Stimulated activated CD4-positive, alpha-beta T cell treated with anti-CD3 and anti-CD28 coated beads, Interleukin-1b, Interleukin-23, amount 100 ng/mL, for 4 hours (primary cell): ENCODE measurements at places on chromosomes 2 and 18.

DNA sequence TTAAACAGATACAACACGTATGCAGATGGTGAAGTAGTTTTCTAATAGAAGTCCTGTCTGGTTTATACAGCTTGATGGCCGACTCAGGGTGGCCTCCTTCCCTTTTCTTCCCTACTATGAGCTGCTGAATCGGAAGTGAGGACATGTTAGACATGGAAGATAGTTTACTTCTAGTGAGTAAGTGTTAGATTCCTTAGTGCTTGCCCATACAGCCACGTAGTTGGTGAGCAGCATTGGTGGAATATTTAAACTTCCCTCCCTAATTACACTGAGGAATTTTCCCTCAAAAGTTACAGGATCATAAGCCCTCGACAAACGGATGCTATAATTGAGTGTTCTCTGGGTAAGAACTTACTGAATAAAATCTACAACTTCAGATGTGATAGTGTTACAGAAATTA, 52.1 kb downstream of the RHBDD1 start:
- DNase-seq, result no peak

DNA sequence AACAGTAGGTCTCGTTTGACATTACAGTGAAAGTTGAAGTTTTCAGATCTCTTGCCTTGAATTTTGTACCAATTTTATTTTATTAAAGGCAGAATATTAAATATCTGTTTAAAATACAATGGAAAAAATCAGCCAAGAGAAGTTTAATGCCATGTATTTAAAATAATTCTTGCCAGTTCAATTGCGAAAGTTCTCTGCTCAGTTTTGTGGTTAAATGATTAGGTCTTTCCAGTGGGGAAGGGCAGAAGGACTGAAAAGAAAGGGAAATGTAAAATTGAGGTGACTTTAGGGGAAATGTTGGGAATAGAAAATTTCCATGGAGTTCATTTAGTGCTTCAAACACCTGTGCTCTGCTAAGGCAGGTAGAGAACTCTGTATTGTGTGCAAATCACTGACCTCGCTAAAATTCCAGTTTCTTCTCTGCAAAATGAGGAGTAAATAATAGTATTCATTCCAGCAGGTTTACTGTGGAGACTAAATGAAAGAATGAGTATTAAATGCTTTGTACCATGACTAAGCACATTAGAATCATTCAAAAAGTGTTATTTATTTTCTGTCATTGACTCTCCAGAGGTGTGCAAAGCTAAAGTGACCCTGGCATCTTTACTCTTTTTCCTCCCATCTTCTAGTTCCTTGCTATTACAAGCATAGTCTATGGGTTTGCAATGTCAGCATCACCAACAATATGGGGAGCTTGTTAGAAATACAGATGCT, 74.4 kb downstream of the KIAA1328 start:
- no peak for DNase-seq

- no peak for DNase-seq
Measured at GRCh38 chr2:182208421-182208820, 218.4 kb downstream of the PDE1A start.

DNA sequence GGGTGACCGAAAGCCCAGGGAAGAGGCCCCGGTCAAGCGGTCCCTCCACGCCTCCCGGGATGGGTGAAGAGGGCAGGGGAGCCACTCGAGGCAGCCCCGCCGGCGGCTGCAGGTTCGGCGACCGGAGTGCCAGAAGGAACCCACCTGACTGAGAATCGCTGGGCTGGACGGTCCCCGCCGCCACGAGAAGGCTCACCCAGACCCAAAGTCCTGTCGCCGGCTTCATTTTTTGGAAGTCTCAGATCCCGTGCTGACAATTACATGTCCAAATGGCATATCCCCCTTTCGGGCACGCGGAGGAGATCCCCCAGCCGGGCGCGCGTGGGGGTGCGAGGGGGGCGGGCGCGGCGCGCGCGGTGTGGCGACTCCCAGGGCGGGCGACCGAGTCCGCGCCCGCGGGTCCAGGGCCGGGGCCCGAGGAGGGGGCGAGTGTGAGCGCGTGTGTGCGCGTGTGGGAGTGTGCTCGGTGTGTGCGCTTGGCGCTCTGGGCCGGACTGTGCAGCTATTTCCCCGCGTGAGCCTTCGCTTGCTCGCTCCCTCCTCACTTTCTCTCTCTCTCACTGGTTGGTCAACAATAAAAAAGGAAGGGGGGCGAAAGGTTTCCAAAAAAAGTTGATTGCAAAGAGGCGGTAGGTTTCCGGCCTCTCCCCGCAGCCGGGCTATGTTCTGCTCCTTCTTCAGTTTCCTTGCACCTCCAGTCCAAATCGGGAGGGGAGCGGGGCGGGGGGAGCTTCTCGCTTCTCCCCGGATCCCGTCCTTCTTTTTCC, at the start of gene ERBB4:
TSS of gene ERBB4 (minus strand) at position 498 of the 767 bp plus-strand sequence. CDS start at position 226, 272 bp downstream.
- DNase-seq, result no peak

DNA sequence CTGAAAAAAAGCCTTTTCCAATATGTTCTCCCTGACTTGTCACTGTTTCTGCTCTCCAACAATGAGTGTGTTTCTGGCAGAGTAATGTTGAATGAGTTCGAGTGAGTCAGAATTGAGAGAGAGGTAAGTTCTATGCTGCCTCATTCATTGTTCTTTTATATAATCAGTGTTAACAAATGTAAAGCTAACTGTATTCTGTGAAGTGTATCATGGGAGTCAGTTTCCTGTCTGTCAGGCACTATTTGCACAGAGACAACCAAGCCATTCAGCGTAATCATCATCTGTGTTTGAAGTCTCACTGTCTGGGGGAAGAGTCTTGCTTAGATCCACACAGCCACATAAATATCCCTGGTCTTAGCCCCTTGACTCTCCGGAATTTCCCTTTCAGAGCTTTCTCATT, 22.0 kb upstream of the UPP2 start:
- no peak for DNase-seq

GRCh38 chr2:231052494-231053451, 3.9 kb upstream of the PSMD1 start:
- DNase-seq, result peak; percentile 68

- no peak for DNase-seq
Measured at GRCh38 chr2:40318921-40319320, 133.0 kb downstream of the SLC8A1 start.

GRCh38 chr2:177543007-177543760, 150.6 kb downstream of the AGPS start:
- DNase-seq, result no peak

DNA sequence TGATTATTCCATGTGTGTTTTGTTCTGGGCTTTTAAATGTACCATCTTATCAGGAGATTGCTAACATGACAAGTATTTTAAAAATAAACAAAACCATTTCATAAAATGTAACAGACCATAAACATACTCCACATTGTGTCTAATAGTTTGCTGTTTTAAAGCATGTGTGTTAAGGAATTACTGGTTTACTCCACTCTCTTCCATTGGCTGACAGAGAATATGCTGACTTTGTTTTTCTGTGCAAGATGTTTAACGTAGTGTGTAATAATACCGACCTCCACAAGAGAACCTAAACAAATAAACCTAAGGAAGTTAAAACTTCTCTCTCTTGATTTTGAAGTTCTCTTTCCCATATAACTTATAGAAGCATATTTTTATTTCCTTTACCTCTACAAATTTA, 17.0 kb upstream of the TMEM18 start:
- no peak for DNase-seq

- no peak for DNase-seq
Measured at GRCh38 chr18:35736696-35737095, 155.2 kb downstream of the GALNT1 start.

- no peak for DNase-seq
Measured at GRCh38 chr2:112529757-112530156, 12.5 kb upstream of the POLR1B start.

DNA sequence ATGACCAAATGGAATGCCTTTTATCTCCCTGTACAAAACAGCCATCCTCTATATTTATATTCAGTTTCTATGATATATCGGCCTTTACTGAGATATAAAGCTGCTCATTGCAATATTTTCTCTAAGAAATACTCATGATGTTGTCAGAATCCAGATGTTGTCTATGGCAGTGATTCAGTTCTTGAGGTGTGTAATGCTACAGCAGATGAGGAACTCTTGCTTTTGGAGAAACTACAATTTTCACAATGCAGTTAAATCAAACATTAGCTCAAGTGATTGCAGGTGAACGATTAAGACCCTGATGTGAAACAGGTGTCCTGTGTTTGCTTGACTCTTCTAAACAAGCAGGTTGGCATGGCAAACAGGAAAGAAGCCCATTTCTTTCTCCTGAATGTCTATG, 256.2 kb upstream of the CDH20 start:
- DNase-seq, result no peak

DNA sequence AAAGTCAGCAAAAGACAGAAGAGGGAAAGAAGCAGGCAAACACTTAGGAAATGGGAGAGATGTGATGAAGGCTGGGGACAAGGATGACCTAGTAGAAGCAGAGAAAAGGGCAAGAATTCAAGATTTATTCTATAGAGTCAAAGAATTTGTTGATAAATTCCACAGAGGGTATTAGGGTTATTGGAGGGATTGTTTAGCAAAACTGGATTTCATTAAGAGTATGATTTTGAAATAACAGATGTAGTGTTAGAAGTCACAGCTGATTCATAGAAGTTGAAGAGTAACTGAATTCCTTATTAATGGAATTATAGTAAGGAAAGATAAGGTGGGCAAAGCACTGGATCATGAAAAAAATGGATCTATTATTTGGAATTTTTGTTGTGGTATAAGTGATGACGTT, 48.6 kb downstream of the CEP192 start:
- DNase-seq, result no peak

- no peak for DNase-seq
Measured at GRCh38 chr2:104818264-104818663, 35.7 kb upstream of the POU3F3 start.

- no peak for DNase-seq
Measured at GRCh38 chr18:73261923-73262322, 394.1 kb upstream of the NETO1 start.

DNA sequence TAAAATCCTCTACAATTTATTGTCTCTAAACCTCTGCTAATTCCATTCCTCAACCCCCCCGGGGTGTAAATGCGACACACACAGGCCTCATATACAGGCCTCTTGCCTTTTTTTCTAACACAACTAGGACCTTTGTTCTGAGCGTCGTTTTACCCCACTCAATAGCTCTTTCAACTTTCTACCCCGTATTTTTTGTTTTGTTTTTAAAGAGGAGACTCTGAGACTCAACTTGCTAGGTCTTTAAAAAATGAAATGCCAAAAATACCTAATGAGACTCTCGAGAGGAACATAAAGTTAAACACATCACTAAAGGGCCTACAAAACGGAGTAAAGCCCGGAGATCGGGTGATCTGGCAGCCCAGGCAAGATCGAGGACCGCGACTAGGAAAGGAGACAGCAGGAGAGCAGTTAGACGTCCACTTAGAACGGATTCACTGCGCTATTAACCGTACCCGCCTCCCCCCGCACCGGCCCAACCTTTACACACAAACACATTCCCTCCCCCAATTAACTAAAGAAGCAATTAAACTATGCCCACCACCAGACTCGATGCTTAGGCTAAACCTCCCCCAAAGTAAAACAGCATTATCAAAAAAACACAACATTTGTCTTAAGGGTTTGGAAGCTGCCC, 1.7 kb downstream of the TRIP12 start:
- DNase-seq, result no peak

- no peak for DNase-seq
Measured at GRCh38 chr2:224969095-224969494, 73.2 kb downstream of the DOCK10 start.

- no peak for DNase-seq
Measured at GRCh38 chr2:10462178-10463083, 14.3 kb upstream of the ODC1 start.

- DNase-seq, result no peak
Measured at GRCh38 chr2:198100346-198100745, 296.0 kb downstream of the PLCL1 start.

- DNase-seq, result no peak
Measured at GRCh38 chr2:46966576-46966975, 51.0 kb upstream of the MCFD2 start.

GRCh38 chr2:2703762-2704427, 372.8 kb upstream of the MYT1L start:
- no peak for DNase-seq

DNA sequence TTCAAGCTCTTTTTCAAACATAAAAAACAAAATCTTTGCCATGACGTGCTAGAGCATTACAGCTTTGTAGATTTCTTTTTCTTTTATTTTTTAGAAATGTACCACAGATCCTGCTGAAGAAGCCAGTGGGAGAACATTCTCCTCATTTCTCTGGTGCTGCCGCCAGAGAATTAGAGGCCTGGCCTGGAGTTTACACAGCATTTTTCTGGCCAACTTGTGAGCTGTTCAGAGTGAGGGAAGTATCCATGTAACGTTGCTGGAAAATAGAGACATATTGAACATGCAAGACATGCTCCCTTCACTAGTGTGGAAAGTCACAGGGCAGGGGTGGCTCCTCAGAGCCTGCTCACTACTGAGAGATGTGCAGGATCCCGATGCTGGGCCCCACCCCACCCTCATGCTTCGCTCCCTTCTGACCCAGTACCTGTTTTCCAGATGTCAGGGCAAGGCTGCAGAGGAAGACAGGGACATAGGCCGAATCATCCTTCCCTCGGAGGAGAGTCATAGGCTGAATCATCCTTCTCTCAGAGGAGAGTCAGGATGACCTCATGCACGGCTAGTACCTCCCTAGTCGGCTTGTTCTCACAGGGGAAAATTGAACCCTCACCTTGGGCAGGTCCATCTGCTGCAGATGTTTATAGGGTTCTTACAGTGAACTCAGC, 298.5 kb downstream of the INSIG2 start:
- no peak for DNase-seq

- no peak for DNase-seq
Measured at GRCh38 chr18:48736321-48737260, 197.8 kb downstream of the CTIF start.

DNA sequence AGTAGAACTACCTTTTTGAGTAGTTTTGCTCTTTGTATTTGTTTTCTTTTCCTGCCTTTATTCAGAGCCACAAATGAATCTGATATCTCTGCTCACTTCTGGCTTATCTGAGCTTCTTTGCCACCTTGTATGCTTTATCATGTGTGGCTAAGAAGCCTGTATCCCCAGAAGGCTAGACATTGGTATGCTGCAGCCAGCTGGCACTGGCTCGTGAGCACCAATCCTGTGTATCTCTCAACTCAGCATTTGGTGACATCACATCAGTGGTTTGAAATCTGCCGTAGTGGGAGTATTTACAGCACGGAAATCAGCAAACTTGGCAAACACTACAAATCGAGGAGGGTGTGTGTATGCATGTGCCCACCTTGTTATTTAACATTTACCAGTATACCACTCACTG, 183.7 kb upstream of the LHCGR start:
- DNase-seq, result no peak

DNA sequence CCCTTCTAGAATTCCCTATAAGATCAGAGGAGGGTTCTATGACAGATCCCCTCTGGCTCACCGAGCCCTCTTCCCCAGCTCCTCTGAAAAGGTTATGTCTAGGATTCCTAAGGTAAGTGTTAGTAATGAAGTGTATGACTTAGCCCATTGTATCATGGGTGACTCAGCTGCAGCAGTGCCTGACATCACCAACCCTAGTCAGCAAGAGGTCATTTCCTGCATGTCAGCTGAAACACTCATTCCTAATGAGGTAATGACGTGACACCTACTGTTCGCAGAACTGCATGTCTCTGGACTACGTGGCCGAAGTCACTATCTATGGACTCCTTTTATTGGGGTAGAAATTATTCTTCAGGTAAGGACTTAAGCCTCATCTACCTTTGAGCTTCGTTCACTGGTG, 196.1 kb upstream of the MYT1L start:
- DNase-seq, result no peak
